Stimulated activated CD4-positive, alpha-beta T cell treated with anti-CD3 and anti-CD28 coated beads, Interleukin-2, amount 100 ng/mL, for 4 hours (primary cell): ENCODE measurements at places on chromosomes 3 and 15.

DNA sequence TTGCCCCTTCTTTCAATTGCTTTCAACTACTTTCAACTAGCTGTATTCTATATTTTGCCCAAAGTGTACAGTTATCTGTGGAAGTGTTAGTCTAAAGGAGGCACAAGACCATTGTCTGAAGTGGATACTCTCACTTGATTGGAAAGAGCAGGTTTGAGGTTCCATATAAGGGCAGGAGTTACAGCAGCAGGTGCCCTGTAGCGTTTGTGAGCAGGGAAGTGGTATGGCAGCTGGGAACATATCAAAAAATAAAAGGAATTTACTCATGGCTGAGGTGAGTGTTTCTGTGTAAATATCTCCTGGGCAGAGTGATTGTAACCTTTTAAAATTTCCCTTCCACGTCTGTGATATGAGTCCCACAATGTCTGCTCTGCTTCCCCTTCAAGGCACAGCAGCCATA, 38.5 kb upstream of the DNAJC13 start:
- no peak for DNase-seq

GRCh38 chr15:66831801-66832390, 129.9 kb downstream of the SMAD6 start:
- no peak for DNase-seq

DNA sequence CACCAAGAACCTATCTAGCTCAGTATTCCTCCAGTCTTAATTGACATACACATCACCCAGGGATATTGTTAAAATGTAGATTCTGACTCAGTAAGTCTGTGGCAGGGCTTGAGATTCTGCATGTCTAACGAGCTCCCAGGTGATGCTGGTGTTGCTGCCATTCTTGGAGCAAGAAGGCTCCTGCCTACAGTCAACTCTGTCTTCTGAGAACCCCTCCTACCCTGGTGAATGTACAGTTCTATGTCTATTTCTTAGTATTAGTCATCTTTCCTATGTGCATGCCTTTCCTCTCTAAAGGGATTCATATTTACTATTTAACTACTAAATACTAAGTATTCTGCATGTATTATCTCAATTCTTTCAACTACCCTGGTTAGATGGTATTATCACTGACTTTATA, 268.7 kb downstream of the EDEM1 start:
- no peak for DNase-seq

GRCh38 chr3:185930393-185931107, 7.3 kb downstream of the TRA2B start:
- DNase-seq, result no peak

DNA sequence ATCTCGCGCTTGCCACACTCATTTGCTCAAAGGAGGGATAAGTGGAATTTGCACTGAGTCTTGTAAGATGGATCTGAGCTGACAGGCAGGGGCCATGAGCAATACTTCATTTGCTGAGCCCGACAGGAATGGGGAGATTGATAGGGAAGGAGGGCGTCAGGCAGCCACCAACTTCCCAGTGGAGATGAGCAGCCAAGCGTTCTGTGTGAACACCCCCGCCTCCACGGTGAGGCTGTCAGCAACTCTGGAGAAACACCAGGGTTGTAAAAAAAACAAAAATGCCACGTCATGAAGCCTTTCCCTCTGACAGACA, 36.8 kb downstream of the TLE3 start:
- DNase-seq, result no peak

- no peak for DNase-seq
Observed at GRCh38 chr3:72120806-72121778, 336.1 kb upstream of the PROK2 start.

DNA sequence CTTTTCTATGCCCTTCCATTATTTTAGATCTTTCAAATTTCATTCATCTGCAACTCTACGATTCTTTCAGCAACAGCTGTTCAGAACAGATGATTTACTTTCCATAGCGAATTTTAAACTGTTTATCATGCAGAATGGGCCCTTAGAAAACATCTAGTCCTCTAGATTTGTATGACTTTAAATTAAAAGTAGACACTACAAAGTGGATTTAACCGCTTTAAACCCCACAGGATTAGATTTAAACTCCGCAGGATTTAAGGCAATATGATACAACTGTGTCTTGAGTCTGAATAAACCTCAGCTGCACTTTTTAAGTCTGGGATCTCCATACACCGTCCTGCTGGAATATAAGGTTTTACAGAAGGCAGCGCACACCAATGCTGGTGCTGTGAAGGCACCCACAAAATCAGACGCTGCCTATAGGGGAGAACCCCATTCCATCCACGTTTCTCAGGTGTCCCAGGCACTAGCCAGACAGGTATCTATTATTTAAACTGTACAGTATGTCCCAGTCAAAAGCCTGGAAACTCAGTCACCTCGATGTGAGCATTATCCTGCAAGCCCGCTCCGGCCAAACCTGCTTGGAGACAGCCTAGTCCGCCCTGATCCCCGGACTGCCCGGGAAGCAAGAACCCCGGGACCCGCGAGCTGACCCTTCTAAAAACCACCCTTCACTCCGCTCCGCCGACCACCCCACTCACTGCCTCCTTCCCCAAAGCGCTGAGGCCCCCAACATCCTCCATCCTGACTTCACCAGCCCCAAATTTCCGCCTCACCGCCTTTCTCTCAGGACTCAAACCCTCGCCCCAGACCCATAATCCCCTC, 768 bp downstream of the ANO10 start:
- no peak for DNase-seq
